HCEC 1CT (cell line): ENCODE measurements at places on chromosomes 7 and 10.

- no peak for DNase-seq
Observed at GRCh38 chr7:2295936-2296620, 18.2 kb downstream of the SNX8 start.

DNA sequence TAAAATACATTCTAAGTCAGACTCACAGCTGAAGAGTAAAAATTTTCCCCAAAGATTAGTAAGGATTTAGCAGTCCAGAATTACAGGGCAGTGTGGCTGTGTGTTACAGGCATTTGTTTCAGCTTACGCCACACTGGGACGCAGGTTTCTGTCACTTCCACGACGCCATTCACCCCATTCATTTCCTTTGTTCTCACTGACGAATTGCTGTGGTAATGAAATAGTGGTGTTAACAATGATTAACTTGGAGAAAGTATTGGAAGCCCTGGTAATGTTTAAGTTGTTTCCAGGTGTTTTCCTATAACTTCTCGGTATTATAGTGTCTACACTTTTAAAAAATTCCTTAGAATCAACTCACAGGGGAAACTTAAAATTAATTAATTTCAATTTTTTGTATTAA lies 370.9 kb downstream of the SH2D4B start:
- no peak for DNase-seq

GRCh38 chr10:30141423-30141822 lies 82.0 kb upstream of the JCAD start:
- DNase-seq = no peak

GRCh38 chr10:34156781-34157425 lies 658.2 kb downstream of the PARD3 start:
- peak; percentile 77 for DNase-seq

- no peak for DNase-seq
Observed at GRCh38 chr10:69172241-69172982, 7.6 kb upstream of the SUPV3L1 start.

DNA sequence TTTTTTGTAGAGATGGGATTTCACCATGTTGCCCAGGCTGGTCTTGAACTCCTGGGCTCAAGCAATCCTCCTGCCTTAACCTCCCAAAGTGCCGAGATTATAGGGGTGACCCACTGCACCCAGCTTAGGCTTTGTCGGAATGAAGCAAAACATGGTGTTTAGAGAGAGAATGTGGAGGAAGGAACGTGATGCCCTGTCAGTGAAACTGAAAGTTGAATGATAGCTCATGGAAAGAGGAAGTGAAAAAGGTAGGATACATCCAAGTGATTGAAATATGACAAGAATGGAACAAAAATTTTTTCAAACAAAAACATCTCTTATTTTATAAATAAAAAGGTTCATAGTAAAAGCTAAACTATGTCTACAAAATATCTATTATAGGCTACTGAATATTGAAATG lies 5.9 kb downstream of the AKAP9 start:
- DNase-seq = no peak

DNA sequence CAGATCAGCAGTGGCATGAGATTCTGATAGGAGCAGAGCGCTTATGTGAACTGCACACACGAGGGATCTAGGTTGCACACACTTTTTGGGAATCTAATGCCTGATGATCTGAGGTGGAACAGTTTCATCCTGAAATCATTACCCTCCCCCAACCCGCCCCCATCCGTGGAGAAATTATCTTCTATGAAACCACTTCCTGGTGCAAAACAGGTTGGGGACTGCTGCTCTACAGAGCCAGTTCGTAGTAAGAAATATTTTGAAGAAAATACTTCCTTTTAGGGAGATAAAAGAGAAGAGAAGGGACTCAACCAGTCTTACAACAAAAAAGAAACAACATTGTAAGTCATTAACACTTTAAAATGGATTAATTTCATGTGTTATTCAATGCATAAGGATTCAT lies 1308.2 kb downstream of the GATA3 start:
- no peak for DNase-seq

DNA sequence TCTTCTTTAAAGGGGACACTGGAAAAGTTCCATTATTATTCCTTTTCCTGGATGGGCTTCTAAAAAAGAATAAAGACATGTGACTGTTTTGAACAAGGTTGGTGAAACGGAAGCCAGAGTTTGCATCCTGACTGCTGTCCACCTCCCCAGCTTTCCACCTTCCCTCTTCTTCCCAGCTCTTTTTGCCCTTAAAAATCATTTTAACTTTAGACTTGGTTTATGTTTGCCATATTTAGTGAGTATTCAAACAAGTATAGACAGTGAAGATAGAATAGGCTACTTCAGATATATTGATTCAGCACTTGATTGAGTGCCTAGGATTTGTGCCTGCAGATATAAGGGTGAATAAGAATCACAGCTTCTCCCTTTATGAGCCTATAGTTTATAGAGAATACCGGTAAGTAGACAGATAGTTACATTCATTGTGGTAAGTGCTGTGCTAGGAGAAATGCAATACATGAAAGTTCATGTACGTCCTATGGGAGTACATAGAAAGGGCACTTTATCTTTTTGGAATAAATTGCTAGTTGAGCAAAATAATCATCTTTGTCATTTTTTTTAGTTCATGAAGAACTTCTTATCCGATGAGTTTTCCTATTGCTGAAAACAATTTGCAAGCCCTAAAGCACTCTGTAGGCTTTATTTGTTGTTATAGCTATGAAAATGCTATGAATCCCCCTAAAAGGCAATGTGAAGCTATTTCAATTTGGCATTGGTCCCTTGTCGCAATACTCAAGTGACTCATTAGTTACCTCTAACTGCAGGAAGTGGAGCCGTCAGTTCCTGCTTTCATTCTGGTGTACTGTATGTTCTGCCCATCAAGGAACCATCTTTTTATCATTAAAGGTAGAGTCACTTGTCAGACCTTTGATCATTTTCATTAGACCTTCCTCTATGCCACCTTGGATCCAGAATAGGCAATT lies 57.2 kb upstream of the STRIP2 start:
- DNase-seq = peak; percentile 73

- no peak for DNase-seq
Observed at GRCh38 chr10:90816466-90816865, 41.4 kb downstream of the HTR7 start.

GRCh38 chr7:158442260-158442659 lies 145.4 kb downstream of the PTPRN2 start:
- no peak for DNase-seq

DNA sequence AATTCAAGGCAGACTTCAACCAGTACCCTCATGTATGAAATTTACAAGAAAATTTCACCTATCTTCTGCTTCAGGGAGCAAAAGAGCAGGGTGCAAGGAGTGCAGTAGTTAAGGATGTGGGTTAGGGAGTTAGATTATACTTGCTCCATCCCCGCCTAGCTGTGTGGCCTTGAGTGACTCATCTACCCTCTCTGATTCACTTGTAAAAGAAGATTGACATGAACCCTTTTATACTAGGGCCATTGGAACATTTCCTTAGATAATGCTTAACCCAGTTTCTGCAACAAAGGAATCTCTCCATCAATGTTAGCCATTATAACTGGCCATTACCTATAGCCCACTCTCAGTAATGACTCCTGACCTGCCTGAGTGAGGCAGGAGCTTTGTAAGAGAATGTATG lies 10.2 kb upstream of the HSPA12A start:
- DNase-seq = no peak

DNA sequence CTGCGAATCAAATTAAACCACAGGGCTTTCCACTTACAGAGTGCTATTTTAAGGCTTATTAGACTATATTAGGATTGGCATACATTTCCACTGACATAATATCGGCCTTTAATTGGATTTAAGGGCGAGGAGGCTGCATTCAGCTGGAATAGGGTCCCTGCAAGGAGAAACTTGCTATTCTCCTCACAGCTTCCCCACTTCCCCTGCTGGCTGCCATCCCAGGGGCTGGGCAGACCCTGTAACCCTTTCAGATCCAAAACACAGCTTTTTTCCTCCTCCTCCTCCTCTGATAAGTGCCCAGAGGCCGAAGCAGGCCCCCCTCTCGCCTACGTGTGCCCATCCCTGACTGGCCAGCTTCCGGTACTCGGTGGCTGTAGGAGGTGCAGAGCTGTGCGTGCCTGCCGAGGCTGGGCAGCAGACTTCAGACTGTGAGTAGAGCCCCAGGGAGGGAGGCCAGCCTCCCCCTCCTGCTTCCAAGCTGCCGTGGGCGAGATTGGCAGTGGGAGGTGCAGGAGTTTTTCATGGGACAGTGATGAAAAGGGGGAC lies 224.2 kb downstream of the PLXNA4 start:
- DNase-seq = no peak

DNA sequence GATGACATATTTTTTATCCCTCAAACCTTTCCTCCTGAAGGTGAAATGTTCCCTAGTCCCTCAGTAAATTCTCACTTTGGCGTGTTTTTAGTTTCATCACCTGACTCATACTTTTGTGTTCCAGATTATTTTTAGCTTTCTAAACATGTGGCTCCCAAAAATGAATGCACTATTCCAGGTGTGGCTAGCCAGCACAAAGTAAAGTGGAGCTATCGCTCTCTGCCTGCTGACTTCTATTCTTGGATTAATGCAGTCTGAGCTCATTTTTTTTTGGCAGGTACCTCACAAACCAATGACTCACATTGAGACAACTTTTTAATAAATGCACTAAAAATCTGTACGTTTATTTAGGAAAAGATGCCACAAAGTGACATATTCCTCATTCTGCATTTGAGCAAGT lies 58.8 kb upstream of the LANCL2 start:
- no peak for DNase-seq
